ENCODE measurements at places on chromosomes 3 and 15. TPM values are rescaled to one million over a fixed set of nuclear protein-coding genes. Genes with fewer than 3 reads are reported as not detected.

PROK2 gene
- 1.9 TPM for total RNA-seq

- no peak for DNase-seq
Observed at GRCh38 chr3:33488246-33488645, 48.0 kb upstream of the UBP1 start.

DNA sequence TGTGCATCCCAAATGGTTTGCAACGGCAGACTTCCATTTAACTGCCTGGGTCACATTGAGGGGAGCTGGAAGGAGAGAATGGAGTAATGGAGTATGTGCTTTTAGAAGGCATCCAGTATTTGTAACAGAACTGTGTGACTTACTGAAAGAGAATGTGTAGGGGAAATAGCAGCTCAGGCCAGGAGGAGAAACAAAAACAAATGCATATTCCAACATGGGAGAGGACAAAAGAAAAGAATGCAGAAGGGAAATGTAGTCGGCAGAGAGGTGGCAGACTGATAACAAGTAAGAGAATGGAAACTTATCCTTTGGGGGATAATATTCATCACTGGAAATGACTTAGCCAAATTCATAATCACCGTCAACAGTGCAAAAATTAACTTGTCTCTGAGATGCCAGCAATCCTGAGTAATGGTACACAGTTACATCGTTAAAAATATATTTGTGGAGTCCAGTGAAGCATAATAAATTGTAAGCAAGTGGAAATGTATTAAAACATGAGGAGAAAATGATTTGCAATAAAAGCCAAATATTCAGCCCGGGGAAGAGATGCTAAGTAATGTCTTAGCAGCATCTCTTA, 294.9 kb upstream of the SGO1 start:
- no peak for DNase-seq

SPRED1 gene
- 15.9 TPM for total RNA-seq

GRCh38 chr3:110815008-110815583, 256.5 kb upstream of the NECTIN3 start:
- DNase-seq: peak; percentile 77

GRCh38 chr15:29268706-29269484, 727 bp downstream of the NSMCE3 start:
- DNase-seq: peak; percentile 33

- DNase-seq: no peak
Observed at GRCh38 chr3:51974277-51974962, 444 bp upstream of the ABHD14A start.

CLDN11 gene
- 15.8 TPM for total RNA-seq

DNA sequence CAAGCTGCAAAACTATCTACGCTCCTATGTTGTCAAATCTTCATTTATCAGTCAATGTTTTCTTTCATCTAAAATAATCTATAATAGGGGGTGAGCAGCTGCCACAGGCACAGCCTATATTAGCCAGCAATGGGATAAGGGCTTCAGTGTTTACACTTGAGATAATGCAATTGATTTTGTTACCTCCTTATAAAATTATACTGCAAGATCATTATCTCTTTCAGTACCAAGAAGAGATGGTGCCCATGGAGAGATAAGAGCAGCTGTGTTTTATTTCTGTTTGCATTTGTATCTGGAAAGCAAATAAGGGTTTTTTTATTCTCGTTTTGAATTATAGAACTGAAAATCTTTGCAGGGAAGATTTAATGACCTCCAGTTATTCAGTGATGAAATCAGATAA, 68.9 kb downstream of the PLD1 start:
- no peak for DNase-seq

DNA sequence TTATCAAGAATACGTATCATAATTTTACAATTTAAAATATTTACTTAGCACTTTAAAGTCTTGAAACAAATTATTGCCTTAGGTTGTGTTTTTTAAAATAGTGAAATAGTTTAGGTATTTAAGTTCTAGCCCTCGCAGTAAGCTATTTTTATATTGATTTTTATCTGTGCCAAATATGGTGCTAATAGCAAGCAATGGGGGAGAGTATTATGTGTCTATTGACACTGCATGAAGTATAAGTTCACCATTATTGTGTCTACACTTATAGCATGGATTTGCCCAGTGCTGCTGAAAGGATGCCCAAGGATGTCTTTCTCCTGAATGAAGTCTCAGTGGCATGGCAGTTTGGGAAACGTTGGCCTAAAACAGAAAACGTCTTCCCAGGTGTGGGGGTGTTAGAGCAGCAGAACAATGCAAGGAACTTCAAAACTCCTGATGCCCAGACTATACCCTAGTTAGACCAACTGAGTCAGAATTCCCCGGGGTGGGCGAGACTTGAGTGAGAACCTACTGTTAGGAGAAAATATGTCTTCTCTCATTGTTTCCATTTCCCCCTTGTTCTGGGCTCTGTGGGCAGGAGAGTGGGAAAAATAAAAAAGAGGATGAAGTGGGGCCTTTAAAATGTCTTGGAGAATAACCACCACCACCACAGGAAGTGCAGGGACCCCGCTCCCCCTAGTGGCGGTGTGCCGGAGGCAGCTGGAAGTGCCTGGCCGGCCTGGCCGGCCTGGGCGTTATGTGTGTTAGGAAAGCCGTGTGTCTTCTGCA, 104.2 kb upstream of the SLC7A14 start:
- DNase-seq: peak; percentile 70

SLC28A1 gene
- not detected for total RNA-seq

IMPG2 gene
- 0.21 TPM for total RNA-seq

DNA sequence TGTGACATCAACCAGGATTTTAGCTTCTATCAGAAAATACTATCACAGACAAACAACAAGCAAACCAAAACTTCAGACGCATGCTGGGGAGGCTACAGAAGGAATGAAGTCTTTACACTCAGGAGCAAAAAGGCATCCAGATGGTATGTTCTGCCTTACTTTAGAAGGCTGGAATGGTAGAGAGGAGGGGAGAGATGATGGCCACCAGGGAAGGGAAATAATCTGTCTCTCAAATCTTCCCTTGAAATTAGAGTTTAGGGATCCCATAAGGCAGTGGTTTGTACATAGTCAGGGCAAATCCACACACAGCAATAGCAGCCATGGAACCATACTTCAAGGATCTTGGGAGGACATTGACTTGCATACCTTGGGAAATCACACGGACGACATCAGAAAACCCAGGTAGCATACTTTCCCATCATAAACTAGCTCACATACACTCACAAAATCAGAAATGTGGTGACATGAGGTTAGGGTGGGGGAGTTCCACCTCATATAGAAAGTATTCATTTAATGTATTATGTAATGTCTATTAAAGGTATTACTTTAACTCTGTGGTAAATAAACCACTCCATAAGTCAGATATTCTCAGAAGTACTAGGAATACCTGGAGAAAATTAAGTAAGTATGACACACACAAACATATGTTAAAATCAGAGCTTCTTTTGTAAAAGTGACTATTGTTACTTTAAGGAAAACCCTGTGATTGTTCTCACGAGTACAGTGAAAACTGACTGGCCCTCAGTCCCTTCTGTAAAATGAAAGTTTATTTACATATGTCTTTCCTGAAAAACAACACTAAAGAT, 9.4 kb downstream of the BTLA start:
- DNase-seq: no peak

IL20RB gene
- total RNA-seq: 1.3 TPM

TRIP4 gene
- total RNA-seq: 11.4 TPM

RHOA gene
- total RNA-seq: 273 TPM

DNA sequence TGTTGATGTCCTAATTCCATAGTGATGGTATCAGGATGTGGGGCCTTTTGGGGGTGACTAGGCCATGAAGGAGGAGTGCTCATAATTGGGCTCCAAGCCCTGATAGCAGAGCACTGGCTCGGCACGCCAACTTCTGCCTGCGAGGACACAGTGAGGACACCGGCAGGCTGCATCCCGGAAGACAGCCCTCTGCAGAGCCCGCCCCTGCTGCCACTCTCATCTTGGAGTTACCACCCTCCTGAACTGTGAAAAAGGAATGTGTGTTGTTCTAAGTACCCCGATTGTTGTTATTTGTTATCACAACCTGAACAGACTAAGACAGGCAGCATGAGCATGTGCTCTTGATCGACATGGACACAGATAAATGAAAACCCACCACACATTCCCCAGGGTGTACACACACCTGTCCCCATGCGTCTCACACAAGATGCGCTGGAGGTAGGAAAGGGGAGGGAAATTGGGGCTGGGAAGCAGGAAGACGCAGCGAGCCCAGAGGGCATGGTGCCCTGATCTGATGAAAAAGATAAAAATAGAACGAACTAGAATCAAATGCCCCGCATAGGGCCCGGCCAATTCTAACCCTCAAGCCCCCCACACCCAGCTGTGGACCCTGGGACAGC, 40.1 kb downstream of the RPN1 start:
- DNase-seq: no peak

DNA sequence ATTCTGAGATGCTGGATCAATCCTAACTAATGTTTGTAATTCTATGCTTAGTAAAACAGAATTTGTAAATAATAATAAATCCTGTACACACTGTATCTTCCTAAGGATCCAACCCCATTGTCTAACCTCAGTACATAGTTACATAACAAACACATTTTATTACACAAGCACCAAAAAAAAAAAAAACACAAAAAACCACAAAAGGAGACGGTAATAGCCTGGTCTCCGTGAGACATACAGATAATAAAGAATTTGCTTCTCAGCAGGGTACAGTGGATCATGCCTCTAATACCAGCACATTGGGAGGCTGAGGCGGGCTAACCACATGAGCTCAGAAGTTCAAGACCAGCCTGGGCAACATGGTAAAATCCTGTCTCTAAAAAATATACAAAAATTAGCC, 558.7 kb downstream of the MAGI1 start:
- DNase-seq: no peak

DNA sequence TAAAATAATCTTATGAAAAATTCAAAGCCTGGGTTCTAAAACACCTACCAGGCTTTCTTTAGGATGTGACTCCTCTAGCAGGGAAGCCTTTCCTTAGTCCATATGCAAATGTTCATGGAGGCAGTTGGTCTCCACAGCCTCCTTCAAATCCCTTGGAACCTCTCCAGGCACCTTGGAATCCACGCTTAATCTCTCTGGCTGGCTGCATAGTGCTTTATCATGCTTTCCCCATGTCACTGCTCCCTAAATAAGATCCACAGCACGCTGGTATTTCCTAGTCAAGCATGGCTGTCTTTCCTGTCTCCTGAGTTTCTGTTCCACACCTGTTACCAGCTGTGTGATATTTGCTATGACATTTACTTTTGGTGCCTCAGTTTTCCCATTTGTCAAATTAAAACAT, 71.3 kb downstream of the CLSTN2 start:
- no peak for DNase-seq

PPP2R3A gene
- total RNA-seq: 10.2 TPM

DZIP1L gene
- total RNA-seq: 9.7 TPM

- no peak for DNase-seq
Observed at GRCh38 chr3:177385831-177386301, 188.6 kb upstream of the TBL1XR1 start.

DNA sequence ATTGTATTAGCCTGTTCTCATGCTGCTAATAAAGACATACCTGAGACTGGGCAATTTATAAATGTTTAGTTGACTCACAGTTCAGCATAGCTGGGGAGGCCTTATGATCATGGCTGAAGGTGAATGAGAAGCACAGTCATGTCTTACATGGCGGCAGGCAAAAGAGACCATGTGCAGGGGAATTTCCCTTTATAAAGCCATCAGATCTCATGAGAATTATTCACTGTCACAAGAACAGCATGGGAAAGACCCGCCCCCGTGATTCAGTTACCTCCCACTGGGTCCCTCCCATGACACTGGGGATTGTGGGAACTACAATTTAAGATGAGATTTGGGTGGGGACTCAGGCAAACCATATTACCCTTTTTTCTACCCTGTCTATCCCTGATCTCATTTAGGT, 51.5 kb upstream of the MYZAP start:
- DNase-seq: no peak

GRCh38 chr3:24365168-24365567, 129.5 kb downstream of the THRB start:
- peak; percentile 90 for DNase-seq

DNA sequence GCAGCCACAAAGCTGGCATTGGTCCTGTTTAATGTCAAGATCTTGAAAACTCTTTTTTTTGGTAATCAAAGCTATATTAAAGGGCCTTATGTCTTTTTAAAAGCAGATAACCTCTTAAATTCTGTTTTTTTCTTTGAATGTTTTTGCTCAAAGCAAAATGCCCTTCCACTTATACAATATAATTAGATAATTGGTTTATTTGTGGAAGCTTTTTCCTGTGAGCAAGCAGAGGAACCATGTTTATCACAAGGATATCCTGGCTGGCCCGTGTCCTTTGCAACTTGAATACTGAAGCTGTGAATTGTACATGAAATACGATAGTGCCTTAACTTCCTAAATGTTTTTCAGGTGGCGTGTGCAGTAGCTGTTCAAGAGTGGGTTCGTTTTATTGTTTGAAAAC, 2.6 kb downstream of the ST3GAL6 start:
- no peak for DNase-seq

DNA sequence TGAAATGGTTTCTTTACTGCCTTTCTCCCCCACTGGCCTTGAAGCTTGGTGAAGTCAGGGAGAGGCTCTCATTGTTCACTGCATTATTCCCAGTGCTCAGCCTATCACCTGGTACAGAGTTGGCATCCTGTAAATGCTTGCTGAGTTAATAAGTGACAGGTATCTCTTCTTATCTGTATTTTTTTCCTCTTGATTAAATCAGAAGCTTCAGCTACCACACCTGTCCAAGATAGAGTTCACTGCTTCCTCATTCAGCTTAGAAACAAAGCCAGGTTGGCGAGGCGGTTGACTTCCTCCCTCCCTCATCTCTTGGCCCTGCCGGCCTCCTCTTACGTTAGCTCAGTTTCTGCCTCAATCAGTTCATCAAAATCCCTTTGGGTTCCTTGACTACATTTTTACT, 142.8 kb downstream of the LIPC start:
- no peak for DNase-seq

DNA sequence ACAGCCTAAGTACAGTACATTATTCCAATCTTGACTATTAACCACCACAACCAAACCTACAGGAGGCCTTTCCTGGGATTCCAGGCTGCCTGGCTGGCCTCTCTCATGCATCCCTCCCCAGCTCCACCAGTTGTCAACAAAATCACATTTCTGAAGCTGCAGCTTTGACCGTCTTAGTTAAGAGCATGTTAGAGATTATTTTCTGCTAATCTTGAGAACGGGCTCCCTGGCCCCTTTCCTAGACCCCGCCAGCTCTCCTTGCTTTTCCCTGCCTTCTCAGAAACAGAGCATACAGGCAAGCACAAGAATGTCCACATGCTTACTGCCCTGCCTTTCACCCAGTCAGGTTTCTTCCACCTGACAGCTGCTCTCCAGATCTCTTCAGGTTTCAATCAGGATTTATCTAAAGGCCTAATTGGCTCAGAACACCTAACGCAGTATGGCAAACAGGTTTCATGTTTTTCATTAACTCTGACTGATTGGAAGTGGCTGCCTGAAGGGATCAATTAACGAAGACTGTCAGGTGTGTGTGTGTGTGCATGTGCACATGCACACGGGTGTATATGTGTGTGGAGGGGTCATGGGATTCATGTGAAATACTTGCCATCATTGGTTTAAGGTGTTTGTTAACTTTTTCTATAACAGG, 12.3 kb downstream of the KY start:
- DNase-seq: no peak

- DNase-seq: no peak
Observed at GRCh38 chr15:77798151-77798835, 165.6 kb upstream of the LINGO1 start.

GRCh38 chr3:8555113-8555661, 53.6 kb downstream of the LMCD1 start:
- DNase-seq: peak; percentile 55

SMCO1 gene
- total RNA-seq: not detected

GRCh38 chr3:12501360-12502020, 17.2 kb downstream of the TSEN2 start:
- no peak for DNase-seq

- DNase-seq: no peak
Observed at GRCh38 chr3:169931747-169932520, 20.6 kb downstream of the SAMD7 start.

GRCh38 chr15:59372352-59373211, at the start of gene MYO1E:
TSS of gene MYO1E (minus strand) at chr15:59372871. CDS start at chr15:59372500, 371 bp downstream.
- DNase-seq: peak; percentile 96

All from Daoy (cell line).